ENCODE measurements at places on chromosomes 7 and 10. TPM values are rescaled to one million over a fixed set of nuclear protein-coding genes. Genes with fewer than 3 reads are reported as not detected.
A peak's percentile ranks its signal among the peaks of the same experiment; 100 is the strongest.

Gene FAM107B
- 195 TPM for total RNA-seq

Gene ABCB4
- 0.43 TPM for total RNA-seq

Gene C10orf62
- total RNA-seq: not detected

Gene TNRC18
- 48.0 TPM for total RNA-seq

Gene HMX3
- total RNA-seq: 0.24 TPM

Gene FKBP6
- total RNA-seq: not detected

Gene GSTK1
- 136 TPM for total RNA-seq

Gene FAM180A
- not detected for total RNA-seq

DNA sequence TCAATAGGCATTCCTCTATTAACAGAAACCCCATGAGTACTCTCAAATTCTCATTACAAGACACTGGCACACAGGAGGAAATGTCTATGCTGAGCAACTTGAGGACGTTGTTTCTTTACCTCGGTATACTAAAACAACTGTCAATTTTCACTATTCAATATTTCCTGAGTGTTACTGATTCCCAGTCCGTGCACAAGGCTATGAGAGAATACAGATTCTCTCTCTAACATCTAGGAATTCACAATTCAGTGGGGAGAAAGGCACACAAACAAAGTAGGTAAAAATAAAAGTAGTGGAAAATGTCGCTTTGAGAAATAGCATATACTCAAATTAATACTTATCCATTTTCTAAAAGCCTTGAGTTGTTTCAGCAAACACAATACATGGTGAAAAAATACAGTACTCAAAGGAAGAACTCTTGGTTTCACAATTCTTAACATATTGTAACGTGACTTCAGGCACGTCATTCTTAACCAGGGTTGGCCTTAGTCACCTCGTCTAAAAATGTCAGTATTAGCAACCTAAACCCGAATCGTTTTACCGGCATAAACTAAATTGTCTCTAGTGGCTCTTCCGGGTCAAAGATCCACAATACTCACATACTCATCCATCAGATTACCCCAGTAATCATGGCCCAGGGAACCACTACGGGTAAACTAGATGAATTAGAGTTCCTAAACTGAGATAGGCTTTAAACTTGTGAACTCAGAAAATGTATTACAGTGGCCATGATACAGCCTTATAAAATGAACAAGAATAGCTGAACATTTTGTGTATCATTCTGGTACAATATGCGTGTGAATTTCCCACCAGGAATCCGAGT is 1.5 kb downstream of the IPMK start:
- H3K36me3 ChIP-seq: peaks cover 16% of the 10 kb centered on the region
- peaks cover 43% of the 10 kb centered on the region for H3K4me1 ChIP-seq
- peak overlapping the region; percentile 92 for H3K4me3 ChIP-seq
- DNase-seq: peak; percentile 17
- H3K27ac ChIP-seq: peak overlapping the region; percentile 92

GRCh38 chr10:62036186-62037081 is 134.9 kb downstream of the ARID5B start:
- DNase-seq: no peak
- peaks cover 35% of the 10 kb centered on the region for H3K36me3 ChIP-seq
- peak overlapping the region; percentile 38 for H3K27ac ChIP-seq

DNA sequence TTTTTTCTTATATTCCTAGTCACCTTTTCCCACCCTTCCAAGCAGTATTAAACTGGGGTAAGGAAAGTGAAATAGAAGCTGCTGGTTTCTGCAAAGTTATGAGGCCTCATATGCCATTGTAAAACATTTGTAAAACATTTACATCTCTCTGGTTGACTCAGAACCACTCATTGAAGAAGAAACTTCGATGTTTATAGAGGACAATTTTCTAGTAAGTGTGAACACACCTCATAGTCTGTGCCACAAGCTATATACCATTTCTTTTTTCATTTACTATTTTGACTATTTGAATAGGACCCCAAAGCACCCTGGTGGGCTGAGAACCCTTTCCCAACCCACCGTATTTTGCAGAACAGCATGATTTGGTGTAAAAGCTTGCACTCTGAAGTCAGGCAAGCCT is 12.9 kb upstream of the ITGB1 start:
- H3K27ac ChIP-seq: no peak overlapping the region
- H3K4me1 ChIP-seq: no peaks in the 10 kb centered on the region
- H3K36me3 ChIP-seq: no peaks in the 10 kb centered on the region
- no peak for DNase-seq

- peaks cover 17% of the 10 kb centered on the region for H3K27me3 ChIP-seq
- DNase-seq: peak; percentile 15
- H3K36me3 ChIP-seq: no peaks in the 10 kb centered on the region
- H3K27ac ChIP-seq: no peak overlapping the region
- no peak overlapping the region for H3K4me3 ChIP-seq
- H3K4me1 ChIP-seq: peaks cover 5% of the 10 kb centered on the region
Measured at GRCh38 chr10:101716891-101717659, 22.1 kb upstream of the FBXW4 start.

- no peak overlapping the region for H3K27ac ChIP-seq
- no peak overlapping the region for H3K4me3 ChIP-seq
- DNase-seq: no peak
Measured at GRCh38 chr10:12420530-12421120, 71.3 kb downstream of the CAMK1D start.

DNA sequence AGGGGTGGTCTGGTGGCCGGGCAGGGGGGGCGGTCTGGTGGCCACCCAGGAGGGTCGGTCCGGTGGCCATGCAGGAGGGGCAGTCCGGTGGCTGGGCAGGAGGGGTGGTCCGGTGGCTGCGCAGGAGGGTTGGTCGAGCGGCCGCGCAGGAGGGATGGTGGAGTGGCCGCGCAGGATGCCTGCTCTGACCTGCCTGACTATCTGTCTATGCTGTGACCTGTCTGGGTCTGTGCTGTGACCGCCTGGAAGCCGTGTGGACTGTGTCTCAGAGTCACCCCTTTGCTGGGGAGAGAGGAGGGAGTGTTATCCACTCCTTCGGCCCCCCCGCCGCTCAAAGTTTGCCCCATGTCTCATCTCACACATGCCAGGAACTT is 113.2 kb downstream of the ACTR3B start:
- peaks cover 15% of the 10 kb centered on the region for H3K36me3 ChIP-seq
- no peak overlapping the region for H3K4me3 ChIP-seq
- H3K27ac ChIP-seq: no peak overlapping the region
- no peak for DNase-seq
- H3K4me1 ChIP-seq: no peaks in the 10 kb centered on the region
- H3K27me3 ChIP-seq: no peaks in the 10 kb centered on the region

GRCh38 chr7:98556288-98556687 is 60.8 kb upstream of the NPTX2 start:
- no peak for DNase-seq
- H3K4me3 ChIP-seq: no peak overlapping the region
- peaks cover 6% of the 10 kb centered on the region for H3K27me3 ChIP-seq

DNA sequence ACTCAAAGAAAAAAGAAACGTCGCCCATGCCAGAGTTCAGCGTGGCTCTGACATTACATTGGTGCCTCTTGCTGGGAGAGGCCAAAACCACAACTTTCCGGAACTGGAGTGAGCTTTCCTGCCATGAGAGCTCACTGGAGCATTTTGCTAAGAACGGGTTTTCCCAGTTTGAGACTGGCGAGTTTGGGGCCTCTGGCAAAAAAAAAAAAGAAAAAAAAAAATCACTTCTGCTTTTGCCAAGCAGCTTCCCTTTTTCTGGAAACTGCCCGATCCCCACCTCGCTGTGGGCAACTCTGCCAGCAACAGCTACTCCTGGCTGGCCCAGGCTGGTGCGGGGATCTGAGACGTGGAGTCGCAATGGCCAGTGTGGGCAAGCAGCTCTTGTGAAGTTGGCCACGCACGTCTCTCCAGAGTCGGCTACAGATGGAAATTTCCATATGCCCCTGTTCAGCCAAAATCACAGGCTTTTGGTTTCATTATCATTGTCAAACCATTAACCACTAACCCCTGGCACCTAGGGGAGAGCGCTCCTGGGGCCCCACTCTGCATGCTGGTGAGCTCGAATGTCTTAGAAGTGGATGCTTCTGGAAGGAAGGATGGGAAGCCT is 25.7 kb downstream of the PRKAG2 start:
- H3K4me3 ChIP-seq: peak overlapping the region; percentile 59
- peaks cover 2% of the 10 kb centered on the region for H3K36me3 ChIP-seq
- no peaks in the 10 kb centered on the region for H3K27me3 ChIP-seq
- H3K27ac ChIP-seq: peak overlapping the region; percentile 88

DNA sequence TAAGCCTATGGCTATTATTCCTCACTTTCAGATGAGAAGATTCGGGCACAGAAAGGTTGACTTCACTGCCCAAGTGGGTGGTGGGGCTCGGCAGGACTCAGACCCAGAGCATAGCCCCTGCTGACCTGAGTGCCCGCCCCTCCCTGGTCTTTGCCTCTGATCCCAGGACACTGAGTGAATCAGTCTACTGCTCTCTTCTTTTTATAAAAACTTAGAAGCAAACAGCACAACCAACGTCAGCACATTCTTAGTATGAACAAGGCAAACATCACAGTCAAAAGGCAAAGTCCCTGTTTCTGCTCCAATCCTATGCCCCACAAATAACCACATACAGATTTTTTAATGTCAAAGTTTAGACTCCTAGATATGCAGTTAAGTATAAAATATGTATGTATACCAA is 237.8 kb downstream of the ZMYND11 start:
- no peak overlapping the region for H3K27ac ChIP-seq
- no peak overlapping the region for H3K4me3 ChIP-seq
- no peaks in the 10 kb centered on the region for H3K36me3 ChIP-seq
- no peak for DNase-seq

DNA sequence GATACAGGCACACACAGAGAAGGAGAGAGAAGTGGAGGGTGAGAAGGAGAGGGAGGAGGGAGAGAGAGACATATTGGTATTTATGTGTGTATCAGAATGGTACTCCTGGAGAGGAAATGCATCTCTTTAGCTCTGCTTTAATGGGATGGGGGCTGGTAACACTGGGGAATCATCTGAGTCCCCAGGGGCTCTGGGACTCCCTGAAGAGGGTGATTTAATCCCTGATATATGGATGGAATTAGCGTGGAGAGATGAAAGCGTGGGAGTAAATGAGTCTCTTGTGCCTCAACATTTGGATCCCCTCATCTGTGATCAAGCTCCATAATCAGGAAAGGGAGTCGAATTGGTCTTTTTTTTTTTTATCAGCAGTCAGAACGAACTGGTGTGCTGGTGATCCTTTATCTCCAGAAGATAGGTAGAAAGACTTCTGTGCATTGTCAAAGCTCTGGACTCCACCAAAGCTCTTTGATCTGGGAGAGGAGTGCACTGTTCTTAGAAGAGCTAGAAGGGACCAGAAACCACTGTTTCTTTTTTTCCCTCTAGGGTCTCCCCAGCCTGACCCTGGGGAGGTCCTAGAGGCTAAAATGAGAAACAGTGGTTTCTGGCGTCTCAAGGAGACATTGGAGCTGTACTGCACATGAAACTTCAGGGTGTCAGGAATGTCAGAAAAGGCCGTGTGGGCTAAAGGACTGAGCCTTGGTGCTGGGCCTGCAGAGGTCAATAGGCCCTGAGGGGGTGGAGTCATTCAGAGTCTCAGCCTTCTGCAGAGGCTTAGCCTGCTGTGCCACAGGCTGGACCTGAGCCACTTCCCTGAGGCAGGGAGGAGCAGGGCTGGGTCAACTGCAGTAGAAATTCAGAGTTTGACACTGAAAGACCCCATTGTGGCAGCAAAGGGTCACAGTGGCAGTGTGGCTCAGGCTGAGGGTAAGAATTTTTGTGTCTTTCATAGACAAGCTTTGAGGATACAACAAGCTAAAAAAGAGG is 234.4 kb upstream of the SLC26A5 start:
- H3K4me3 ChIP-seq: no peak overlapping the region
- no peaks in the 10 kb centered on the region for H3K4me1 ChIP-seq
- H3K27me3 ChIP-seq: peaks cover 6% of the 10 kb centered on the region
- no peaks in the 10 kb centered on the region for H3K36me3 ChIP-seq
- no peak overlapping the region for H3K27ac ChIP-seq

DNA sequence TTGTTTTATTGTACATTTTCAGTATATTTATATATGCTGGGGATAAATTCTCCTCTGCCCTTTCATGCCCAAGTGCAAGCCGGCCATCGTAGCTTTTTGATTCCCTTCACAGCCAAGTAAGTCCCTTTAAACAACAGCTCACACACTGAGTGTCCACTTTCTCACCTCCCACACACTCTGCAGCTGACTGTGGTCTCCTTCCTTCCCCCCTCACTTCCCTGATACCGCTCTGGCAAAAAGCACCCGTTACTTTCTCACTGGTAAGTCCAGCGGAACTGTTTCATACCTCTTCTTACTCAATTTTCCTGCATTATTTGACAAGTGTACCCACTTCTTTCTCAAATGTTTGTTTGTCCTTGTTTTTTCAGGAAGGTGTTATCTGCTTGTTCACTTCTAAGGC is 35.2 kb downstream of the MGAM start:
- peaks cover 5% of the 10 kb centered on the region for H3K27me3 ChIP-seq
- no peak for DNase-seq
- H3K4me1 ChIP-seq: no peaks in the 10 kb centered on the region
- H3K36me3 ChIP-seq: no peaks in the 10 kb centered on the region
- H3K4me3 ChIP-seq: no peak overlapping the region

GRCh38 chr10:111999205-111999914 is 184.2 kb downstream of the GPAM start:
- H3K27ac ChIP-seq: no peak overlapping the region
- no peaks in the 10 kb centered on the region for H3K4me1 ChIP-seq
- H3K4me3 ChIP-seq: no peak overlapping the region

GRCh38 chr7:875476-876076 is 778 bp upstream of the GET4 start:
- H3K36me3 ChIP-seq: peaks cover 24% of the 10 kb centered on the region
- peaks cover 24% of the 10 kb centered on the region for H3K4me1 ChIP-seq
- H3K27ac ChIP-seq: peak overlapping the region; percentile 56
- H3K4me3 ChIP-seq: no peak overlapping the region
- H3K27me3 ChIP-seq: no peaks in the 10 kb centered on the region
